Cerebellar cortex (tissue), 1 donor: ENCODE measurements at places on chromosomes 11 and 22.

GRCh38 chr11:60129853-60130252 lies 41.4 kb downstream of the MS4A2 start:
- DNase-seq, result no peak

DNA sequence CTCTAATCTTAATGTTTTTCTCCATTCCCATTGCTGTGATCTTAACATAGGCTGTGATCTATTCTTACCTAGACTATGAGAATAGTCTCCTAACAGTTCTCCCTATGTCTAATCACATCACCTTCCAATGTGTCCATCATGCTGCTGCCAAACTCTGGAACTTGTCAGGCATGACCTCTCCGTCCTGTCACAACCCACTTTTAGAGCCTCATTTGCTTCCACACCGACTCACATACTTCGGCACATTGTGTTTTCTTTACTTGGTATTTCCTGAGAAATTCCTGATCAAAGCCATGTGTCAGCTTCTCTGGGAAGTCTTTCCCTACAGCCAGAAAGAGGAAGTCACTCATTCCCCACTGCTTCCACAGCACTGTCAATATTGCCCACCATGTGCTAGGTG lies 40.5 kb upstream of the BIRC3 start:
- DNase-seq, result no peak

DNA sequence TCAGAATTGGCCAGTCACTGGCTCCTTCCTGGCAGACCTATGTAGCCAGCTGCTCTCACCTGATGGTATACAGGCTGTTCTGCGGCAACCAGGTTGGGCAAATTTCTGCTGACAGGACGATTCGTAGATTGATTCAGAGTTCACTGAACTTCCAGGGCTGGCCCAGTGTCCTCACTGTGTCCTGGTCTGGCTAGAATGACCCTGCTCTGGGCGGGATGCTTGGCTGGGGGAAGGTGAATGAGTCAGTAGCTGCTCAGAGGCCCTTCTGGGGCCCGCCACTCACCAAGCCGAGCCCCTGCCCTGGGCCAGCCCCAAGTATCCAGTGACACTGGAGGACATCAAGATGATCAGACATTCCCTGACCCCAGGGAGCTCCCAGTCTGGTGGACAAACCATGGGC lies 62.9 kb upstream of the WNT11 start:
- DNase-seq, result no peak

- DNase-seq, result no peak
Measured at GRCh38 chr11:45031912-45032519, 81.3 kb upstream of the TP53I11 start.

DNA sequence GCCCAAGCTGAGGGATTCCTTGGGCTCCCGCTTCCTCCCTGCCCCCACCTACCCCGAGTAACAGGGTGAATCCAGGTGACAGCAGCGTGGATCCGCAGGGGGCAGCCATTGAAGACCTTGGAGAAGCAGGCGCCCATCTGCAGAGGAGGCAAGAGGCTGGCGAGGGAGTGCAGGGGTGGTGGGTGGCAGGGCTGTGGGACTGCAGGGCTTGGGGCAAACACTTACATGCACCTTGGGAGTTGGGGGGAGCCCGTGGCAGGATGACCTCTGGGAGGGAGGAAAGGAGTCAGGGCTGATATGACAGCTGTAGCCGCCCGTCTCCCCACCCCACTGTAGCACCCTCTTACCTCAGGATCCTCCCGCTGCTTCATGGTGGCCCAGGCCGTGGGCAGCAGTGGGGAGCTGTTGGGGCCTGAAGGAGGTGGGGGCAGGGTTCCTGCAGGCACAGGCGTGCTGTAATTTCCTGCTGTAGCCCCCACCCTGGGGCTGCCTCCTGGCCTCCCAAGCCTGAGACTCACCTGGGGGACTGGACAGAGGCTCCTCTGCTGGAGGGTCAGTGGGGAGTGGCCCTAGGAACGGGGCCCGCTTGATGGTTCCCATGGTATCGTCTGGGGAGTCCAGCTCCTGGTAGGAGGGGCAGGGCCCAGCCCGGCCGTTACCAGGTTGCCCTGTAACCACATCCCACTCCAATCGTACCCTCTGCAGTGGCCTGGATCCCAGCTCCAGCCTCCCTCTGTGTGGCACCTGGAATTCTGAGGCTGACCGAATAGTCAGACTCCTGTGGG lies 6.1 kb downstream of the MAP4K2 start:
- no peak for DNase-seq

GRCh38 chr22:17764036-17764435 lies 10.2 kb downstream of the BID start:
- DNase-seq, result peak; percentile 82

DNA sequence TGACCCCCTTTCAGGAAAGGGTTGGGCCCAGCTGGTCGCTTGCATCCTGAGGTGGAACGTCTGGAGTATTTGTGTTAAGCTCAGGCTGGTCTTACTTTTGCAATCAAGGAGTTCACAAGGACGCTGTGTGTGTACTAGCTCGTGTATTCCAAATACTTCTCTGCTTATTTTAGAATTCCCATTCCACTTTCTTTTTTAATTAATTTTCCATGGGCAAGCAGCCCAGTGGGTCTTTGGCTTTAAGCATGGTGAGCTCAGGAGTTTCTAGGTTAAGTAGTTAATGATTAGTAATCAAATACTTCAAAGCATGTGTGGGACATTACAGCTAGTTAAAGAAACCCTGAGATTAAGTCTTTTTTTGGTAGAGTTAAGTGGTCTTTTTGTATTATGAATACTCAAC lies 68.6 kb downstream of the CSNK2A3 start:
- DNase-seq, result no peak

GRCh38 chr11:13899603-13900002 lies 62.9 kb upstream of the SPON1 start:
- DNase-seq, result no peak

GRCh38 chr11:13135385-13136271 lies 126.5 kb downstream of the RASSF10 start:
- peak; percentile 18 for DNase-seq

DNA sequence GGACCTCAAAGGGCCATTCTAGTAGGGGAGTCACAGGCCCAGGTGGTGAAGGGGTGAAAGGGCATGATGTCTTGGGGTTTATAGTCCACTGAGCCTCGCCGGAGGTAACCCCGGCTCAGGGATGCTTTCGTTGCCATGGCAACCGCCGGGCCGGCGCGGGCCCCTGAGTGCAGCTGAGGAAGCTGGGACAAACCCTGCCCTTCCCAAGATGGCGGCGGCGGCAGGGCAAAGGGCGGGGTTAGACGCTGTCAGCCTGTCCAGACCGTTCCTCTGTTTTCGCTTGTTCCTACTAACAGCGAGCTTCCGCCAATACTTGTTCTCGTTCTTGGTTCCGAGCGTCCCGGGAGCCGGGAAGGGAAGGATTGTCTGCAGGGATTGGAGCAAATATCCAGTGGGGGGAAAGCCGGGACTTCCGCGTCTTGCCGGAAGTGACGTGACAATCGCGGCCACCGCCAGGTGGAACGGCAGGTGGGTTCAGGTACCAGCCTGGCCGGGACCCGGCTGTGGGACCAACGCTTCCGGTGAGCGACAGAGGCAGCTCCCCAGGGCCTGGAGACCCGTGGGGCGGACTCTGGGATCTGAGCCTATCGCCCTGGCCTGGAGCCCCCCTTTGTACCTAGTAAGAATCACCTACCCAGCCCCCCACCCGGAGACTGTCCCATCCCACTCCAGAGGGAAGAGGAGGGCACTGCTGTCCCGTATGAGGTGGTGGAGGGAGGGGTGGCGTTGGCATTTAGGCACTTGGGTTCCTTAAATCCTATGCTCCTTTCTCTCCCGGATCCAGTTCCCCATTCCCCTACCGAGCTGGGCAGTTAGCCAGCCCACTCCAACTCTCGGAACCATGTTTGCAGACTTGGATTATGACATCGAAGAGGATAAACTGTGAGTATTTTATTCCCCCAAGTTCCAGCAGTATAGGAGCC lies at the start of gene PICK1:
TSS of gene PICK1 (plus strand) at position 436 of the 923 bp plus-strand sequence. CDS start at position 842, 406 bp downstream.
- DNase-seq, result peak; percentile 99

DNA sequence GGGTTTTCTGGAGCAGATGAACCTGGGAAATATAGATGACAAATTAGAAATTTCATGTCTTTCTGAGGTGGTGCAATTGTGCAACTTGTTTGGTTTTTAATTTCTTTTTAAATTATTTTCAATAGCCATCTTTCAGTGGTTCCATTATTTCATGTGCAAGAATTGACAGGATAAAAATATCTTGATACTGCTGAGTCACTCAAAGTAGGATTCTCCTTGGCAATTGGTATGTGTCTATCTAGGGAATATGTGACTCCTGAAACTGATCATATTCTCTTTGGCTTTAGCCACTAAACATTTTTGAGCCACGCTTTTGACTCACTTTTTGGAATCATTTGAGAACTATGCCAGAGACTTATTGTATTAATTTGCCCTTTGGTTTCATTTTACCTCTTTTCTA lies 331.5 kb downstream of the KCNA4 start:
- DNase-seq, result no peak

GRCh38 chr11:67996622-67997474 lies 7.0 kb downstream of the UNC93B1 start:
- DNase-seq, result peak; percentile 67

GRCh38 chr11:1639102-1639620 lies 9.6 kb downstream of the KRTAP5-5 start:
- DNase-seq, result no peak

- DNase-seq, result no peak
Measured at GRCh38 chr11:117255966-117256365, 23.5 kb downstream of the RNF214 start.

DNA sequence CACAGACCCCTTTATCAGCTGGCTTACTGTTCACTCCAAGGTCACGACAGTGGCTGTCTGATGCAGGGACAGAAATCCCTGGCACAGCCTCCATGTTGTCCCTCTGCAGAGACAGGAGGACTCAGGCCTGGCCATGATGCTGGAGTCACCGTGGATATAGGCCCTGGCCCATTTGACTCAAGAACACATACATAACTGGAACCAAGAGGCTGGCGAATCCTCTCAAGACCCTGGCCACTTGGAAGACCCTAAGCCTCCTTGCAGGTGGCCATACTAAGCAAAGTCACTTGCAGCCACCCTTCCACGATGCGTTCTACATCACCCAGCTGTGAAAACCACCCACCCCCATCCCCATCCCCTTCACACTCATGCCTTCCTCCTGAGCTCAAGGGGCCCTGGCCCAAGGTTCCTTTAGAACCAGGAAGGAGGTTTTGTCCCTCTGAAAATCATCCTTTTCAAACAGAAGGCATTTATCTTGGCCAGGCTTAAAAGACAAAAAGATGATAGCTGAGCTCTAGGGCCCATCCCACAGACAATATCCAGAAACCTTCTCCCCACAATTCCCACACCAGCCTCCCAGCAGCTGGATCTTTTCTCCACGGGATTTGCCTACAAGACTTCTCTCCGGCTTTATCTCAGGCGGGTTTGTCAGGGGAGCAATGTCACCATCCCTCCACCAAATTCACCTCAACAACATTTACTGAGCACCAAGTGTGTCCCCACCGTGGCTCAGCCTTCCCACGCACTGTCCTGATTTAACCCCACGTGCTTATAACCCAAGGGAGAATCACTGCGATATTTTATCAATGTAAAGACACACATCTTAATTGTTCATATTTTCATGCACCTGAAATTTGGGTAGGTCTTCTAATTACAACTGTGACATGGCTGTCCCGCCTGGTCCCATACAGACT lies 123.4 kb upstream of the SERPIND1 start:
- no peak for DNase-seq

- DNase-seq, result no peak
Measured at GRCh38 chr22:28438183-28438768, 241.4 kb downstream of the TTC28 start.

DNA sequence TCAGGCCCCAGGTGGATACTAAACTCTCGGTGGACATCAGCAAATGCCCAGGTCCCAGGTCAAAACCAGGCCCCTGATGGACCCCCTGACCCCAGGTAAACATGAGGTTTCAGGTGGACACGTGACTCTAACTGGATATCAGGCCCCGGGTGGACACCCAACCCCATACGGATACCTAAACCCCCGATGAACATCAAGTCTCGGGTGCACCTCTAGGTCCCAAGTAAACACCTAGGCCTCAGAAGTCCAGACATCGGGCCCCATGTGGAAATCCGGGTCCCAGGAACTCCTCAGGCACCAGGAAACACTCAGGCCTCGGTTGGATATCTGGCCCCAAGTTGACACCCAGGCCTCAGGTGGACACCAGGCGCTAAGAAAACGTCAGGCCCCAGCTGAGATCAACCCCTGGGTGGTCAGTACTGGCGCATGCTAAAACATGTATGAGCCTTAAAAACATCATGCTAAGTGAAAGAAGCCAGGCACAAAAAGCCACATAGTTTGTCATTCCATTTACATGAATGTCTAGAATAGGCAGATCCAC lies 54.4 kb upstream of the SEPTIN5 start:
- no peak for DNase-seq

- DNase-seq, result no peak
Measured at GRCh38 chr11:119522609-119523008, 99.6 kb upstream of the THY1 start.
